ENCODE measurements at places on chromosomes 2 and 18.

- DNase-seq = no peak
Observed at GRCh38 chr2:216086207-216086893, 4.6 kb downstream of the TMEM169 start.

- DNase-seq = no peak
Observed at GRCh38 chr2:72176281-72176680, 28.6 kb upstream of the CYP26B1 start.

DNA sequence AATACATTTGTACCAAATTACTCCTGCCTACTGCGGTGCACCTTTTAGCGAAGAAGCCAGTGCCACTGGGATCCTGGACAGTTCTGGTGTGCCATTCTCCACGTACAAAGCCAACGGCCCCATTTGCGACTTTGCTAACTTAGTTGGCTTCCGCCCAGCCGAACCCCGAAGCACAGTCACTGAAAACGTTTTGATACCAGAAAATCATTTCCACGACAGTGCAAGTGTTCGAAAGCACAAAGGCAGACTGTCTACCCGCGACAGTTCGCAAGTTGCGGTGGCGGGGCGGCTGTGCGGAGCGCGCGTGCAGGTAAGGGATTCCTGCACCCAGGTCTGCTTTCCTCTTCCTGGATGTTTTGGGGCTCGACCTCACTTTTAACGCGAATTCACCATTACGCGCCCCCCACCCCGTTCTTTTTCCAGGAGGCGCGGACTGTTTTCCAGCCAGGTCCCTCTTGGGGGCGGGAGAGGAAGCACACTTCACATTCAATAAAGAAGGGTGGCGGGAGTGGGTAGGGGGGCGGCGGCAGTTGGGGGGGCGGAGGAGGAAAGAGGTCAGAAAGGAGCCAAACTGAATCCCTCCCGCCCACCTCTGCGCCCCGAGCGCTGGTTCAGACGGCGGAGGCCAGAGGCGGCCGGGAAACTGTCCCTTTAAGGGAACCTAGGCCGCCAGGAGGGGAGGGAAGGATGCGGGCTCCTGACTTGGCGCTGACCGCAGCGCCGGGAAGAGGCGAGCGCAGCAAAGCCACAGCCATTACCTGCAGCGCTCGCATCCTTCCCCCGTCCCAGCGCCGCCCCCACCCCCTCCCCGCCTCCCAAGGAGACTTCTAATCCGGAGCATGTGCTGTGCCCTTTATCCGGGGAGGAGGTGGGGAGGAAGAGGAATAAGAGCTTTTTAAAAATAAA, 107.4 kb upstream of the KCTD1 start:
- DNase-seq = peak; percentile 49

GRCh38 chr2:195016841-195017240, 640.2 kb upstream of the SLC39A10 start:
- DNase-seq = peak; percentile 17

DNA sequence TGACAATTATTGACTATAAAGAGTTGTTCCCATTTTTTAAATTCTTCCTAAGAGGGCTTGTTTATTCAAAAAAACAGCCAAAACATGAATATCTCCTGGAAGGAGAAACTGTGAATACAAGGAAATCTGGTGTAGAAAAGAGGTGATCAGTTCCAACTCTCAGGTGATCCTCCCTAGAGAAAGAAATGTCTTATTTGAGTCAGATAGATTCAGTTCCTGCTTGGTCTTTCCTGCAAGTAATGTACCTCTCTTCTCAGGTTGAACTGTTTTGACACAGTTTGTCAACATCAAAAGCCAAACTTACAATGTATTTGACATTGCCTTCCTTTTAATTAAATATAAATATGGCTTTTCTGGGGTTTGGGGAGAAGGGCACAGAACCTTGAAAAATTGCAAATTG, 567.4 kb downstream of the ARHGAP15 start:
- no peak for DNase-seq

- DNase-seq = no peak
Observed at GRCh38 chr2:218878926-218879761, 1.5 kb upstream of the WNT10A start.

DNA sequence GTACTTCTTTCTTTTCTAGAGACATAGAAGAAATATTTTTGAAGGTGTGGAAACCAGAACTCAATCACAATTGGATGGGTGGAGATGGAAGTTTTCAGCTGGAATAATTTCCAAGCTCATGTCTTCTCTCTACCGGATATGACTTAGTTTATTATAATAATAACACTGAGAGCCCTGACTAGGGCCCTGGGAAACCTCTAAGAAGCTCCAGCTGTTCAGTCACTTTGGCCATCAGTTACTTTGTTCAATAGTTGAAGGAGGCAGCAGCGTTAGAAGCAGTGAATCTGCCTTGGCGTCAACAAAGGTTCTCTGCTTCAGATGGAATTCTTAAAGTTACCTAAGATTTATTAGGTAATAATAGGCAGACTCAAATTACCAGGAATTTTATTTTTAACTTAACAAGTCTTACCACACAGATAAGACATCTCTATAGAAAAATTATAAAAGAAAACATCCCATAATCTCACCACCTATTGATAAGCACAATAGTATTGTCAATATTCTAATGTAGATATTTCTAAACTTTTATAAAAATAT, 293.8 kb upstream of the CHAC2 start:
- DNase-seq = no peak

- DNase-seq = no peak
Observed at GRCh38 chr18:26225022-26225693, 1.1 kb upstream of the TAF4B start.

DNA sequence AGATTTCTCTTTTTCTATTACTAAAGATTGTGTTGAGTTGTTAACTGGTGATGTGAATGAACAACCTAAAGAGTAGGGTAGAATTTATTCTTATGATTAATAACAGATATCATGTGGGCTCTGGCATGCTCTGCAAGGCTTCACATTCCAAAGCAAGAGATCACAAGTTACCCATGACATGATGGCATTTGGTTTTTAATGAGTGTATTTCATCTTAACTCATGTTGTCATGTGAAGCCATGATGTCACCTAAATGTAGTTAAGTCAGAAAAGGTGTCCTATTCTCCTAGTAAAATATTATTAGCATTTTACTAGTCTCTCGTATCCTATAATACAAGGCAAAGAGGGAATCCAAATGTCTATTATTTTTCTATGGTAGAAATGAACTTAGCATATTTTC, 678.0 kb downstream of the ARHGAP15 start:
- DNase-seq = no peak

GRCh38 chr2:98727369-98728087, 3.4 kb downstream of the MGAT4A start:
- no peak for DNase-seq
